ENCODE measurements at places on chromosomes 6 and 20.

DNA sequence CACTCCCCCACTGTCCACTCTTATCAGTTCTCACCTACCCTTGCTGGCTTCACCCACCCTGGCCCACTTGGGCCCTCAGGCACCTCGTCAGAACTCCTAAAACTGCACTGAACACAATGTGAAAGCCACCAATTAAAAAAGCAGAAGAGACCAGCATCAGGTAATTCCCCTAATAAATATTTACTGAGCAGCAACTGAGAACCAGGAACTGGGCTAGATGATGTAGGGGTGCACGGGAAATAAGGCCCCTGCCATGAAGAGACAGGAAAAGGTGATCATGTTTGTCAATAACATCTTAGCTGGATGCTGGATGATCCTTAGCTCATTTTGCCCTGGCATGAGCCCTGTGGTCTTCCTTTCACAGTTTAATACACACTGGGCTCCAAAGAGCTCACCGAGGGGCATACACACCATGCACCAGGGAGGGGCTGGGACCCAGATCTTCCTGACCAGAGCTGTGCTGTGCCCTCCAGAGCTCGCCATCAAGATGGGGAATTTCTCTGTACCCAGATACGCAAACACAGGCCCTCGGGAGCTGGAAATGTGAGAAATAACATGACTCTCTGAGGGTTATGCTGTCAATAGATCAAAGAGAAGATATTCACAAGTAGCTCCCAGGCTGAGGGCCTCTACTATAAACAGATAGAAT lies 113.6 kb upstream of the SLC22A16 start:
- DNase-seq, result no peak

DNA sequence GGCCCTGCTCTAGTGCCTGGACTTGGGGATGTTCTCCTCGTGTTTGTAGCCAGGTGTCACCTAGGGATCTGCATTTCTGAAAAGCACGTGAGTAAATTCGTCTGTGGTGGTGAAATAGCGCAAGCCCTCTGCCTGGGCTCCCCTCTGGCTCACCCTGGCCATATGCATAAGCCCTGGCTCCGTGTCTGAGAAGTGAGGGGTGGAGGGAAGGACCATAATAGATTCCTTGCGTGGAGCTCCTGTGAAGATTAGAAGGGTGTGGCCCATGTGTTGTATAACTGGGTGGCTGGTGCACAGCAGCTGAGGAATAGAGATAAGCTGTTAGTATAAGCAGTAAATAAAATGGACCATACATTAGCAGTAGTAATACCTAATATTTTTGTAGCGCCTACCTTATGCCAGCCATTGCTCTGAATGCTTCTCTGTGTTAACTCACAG lies 4.8 kb downstream of the BCAS1 start:
- DNase-seq, result no peak

DNA sequence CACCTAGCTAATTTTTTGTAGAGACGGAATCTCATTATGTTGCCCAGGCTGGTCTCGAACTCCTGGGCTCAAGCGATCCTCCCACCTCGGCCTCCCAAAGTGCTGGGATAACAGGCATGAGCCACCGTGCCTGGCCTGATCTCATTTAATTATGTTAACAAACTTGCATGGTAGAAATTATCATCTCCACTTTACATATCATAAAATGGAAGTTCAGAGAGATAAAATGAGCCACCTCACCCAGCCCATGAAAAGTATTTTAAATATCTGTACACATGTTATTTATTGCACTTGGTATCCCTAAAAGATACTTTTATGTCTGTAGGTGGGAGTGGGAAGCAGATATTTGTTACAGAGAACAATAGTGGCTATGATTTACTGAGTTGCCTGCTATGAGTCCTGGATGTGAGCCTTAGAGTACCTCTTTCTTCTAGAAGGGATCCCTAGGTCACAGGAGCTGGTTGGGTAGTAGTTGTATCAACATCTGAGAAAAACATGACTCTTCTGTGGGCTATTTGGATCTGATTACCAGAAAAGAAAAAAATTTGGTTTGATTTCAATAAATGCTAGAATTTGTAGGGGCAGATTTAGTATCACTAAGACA lies 52.4 kb upstream of the EIF2S2 start:
- DNase-seq, result no peak

DNA sequence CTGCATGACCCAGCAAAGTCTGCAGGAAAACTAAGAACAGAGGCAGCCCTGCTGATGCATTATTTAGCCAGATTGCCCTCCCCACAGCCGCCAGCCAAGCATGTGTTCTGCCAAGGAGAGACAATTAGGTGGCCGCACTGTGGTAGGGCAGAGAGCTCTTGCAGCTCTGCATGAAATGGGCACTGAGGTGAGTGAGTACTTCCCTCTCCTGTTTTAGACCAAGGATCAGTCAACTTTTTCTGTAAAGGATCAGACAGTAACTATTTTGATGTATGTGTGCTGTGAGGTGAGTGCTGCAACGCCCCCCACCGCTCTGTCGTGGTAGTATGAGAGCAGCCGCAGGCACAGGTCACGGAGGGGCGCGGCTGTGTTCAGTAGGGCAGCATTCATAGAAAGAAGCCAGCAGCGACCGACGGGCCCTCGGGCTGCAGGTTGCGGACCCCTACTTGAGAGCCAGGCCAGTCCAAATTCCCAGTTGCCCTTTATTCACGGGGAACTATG lies 23.8 kb upstream of the FAM50B start:
- DNase-seq, result no peak

GRCh38 chr20:57414867-57415592 lies 23.8 kb downstream of the RBM38 start:
- DNase-seq, result peak; percentile 15

DNA sequence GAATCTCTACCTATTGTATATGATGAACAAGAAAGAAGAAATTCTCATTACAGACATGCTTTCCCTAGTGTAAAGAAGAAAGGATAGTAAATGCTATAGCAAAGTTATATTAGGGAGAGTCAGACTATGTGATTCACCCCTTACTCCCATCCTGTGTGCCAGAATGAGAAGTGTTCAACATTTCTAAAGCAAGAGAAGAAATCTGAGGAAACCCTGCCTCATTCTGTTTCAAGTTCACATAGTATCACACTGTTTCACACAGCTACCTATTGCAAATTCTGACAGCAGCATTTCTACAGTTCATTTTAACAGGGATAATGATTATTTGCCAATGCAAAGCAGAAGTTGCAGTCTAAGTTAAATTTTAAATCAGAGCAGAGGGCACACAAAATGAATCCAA lies 267.2 kb upstream of the TCF21 start:
- DNase-seq, result no peak

- DNase-seq, result no peak
Measured at GRCh38 chr6:86869500-86869899, 67.8 kb upstream of the HTR1E start.

DNA sequence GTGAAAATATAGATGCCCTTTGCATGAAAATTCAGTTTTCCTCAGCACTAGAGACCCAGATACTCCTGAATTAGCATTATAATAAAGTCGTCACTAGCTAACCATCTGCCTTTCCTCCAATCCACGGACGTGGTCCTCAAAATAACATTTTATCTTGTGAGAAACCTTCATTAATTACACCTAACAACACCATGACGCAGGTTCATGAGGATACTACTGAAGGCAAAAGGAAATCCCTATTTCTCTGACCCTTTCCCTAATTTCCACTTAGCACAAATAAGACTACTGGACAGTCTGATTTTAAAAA lies 1.3 kb upstream of the PNISR start:
- no peak for DNase-seq

DNA sequence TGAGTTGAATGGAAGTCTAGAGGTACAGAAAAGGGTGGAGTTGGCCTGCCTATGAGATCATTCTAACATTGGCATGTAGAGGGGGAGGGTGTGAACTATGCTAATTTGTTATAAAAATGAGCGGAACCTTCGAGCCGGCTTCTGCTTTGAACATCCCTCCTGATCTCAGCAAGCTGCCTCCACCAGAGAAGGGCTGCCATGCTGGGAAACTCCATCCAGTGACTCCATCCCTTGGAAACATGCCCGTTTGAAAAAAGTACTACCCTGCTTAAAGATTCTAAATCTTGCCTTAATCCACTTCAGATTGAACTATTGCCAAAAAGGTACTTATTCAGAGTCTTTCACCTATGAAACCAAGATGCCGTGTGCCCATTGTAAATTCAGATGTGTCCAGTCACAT lies 43.6 kb upstream of the TMEM170B start:
- DNase-seq, result no peak

DNA sequence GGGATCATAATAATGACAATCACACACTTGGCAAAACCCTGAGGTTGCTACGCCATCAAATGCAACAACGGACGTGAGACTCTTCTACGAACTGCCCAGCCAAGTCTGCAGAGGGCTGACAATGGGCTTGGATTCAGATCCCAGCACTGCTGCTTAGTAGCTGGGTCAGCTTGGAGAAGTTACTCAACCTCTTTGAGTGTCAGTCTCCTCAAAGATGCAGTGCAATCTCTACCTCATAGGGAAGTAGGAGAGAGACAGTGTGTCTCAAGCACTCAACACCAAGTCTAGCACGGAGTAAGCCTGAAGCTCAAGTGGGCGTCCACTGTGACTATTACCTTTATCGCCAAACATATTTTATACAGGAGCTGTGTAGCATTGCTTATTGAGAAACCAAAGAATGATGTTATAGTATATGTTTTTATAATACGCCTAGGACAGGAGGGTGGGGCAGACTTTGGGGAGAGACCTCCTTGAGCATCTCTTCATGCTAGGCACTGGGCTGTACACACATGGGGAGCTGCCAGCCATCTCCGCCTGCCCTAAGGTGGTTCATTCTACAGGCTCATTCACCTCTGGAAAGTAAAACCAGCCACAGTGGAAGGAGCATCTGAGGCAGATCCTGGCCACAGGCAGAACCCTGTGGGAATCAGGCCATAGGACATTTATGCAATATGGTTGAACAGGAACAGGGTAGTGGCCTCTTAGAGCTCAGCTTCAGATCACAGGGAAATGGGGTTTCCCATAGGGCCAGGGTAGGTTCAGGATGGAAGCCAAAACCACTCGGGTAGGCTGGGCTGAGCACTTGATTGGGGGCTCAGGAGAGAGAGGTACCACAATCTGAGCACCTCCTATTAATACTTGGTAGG lies 160.2 kb downstream of the MRPL14 start:
- no peak for DNase-seq

GRCh38 chr6:29941916-29942274 lies 437 bp upstream of the HLA-A start:
- DNase-seq, result peak; percentile 43

- DNase-seq, result no peak
Measured at GRCh38 chr20:20261159-20261558, 106.7 kb upstream of the INSM1 start.

DNA sequence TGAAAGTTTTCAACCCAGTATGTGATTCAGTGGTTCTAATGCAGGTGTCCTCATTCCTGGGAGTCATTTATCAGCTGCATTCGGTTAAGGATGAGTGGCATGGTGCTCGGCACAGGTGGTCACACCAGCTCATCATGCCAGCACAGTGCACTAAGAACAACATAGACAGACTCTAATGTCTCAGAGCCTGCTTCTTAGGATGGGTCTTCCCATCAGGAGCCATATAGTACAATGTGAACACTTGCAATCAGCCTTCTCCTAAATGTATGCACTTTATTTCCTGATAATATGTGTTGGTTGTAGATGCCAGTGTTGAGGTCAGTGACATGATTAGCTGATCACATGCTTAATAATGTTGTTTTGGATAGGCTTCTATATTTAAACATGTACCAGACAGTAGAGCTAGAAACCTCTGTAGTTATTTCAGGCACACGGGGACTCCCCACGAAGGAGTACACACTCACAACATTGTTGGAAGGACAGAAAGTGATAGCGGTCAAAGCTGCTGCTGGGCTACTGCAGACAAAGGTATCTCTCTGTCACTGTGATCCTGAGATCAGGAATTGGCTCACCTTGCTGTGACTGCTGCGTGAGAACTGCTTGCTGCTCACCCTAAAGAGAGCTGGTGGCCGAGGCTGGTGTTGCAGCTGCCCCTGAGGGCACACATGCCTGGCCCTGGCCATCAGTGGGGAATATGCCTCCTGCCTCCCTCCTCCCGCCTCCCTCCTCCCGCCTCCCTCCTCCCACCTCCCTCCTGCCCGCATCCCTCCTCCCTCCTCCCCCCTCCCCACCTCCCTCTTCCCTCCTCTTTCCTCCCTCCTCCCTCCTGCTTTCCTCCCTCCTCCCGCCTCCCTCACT lies 195.4 kb downstream of the SMOC2 start:
- DNase-seq, result peak; percentile 35

GRCh38 chr20:9617940-9618339 lies 103.5 kb downstream of the LAMP5 start:
- DNase-seq, result peak; percentile 80

DNA sequence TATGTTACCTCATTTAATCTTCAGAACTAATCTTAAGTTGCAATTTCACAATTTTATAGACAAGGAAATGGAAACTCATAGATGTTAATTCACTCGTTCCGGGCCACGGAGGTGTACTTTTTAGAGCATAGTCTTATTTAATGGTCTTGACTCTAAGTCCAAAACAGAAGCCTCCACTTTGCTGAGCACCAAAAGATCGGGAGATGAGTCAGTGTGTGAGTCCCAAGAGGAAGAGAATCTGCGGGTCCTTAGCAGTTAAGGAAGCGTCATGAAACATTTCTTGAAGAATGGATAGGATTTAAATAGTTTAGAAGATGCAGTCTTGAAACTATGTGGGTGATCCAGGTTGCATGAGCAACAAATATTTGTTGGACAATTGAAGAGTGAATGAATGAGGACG lies 231.8 kb upstream of the QKI start:
- DNase-seq, result no peak
